ENCODE measurements at places on chromosomes 4 and X.

GRCh38 chr4:622071-622995 is 3.0 kb upstream of the PDE6B start:
- no peak for DNase-seq

DNA sequence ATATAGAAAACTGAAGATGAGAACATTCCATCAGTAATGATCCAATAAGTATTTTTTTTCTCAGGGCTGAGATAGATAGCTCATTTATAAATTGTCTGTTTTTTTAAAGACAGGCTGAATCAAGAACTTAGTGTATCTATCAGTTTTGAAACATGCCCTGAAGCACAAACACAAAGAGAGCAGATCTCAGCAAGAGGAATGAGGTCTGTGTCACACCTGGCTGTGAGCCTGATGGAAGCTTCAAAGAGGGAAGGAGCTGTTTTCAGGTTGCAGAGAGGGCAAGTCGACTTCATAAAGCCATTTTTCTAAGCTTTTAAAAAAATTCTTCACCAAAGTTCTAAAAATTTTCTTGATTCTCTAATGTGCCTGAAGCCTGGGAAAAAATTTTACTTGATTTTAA is 434.9 kb downstream of the PDGFC start:
- no peak for DNase-seq

GRCh38 chrX:56726605-56727004 is 2.4 kb upstream of the NBDY start:
- no peak for DNase-seq

GRCh38 chr4:186104890-186105646 is 564 bp downstream of the FAM149A start:
- DNase-seq = no peak

DNA sequence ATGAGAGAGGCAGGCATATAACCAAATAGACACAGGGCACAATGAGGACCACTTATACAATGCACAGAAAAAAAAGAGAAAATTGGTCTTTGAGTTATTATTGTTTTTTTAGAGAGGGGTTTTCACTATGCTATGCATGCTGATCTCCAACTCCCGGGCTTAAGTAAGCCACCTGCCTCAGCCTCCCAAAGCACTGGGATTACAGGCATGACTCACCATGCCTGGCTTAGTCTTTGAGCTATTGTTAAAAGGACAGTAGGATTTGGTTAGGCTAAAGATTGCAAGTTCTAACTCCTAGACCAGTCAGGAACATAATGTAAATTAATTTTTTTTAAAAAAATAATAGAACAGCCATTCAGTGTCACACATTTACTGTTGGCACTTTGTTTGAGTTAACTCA is 340.1 kb downstream of the GPAT3 start:
- DNase-seq = no peak

GRCh38 chr4:139282065-139282720 is 2.2 kb upstream of the MGARP start:
- no peak for DNase-seq

GRCh38 chrX:151183912-151184565 is 7.7 kb downstream of the GPR50 start:
- no peak for DNase-seq

DNA sequence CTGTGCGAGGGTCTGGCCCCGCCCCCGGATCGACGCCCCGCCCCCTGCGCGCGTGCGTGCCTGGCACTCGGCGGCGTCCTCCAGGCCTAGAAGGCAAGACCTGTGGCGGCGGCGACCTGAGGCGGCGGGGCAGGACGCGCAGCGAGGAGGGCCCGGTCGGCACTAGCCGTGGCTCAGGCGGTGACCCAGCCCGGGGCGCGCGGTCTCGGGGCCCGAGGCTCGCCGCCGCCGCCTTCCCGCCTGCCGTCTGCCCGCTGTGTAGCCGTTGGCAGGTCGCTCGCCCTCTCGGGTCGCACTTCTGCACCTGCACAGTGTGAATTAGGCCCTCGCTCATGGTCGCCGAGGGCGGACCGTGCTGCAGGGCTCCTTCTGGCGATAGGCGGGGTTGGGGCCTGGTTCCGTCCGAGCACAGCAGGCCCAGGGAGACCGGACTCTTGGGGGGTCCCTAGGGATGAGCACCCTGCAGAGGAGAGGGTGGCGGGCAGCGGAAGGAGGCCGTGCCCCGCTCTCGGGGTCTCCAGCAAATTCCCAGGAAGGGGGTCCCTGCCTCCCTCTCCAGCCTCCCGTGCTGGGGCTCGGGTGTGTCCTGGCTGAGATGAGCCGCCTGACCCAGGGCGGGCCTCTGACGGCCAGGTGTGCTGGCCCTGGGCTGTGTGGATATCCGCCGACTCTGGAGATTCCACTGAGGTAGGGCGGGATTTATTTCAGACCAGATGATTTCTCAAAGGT is 557 bp upstream of the FAM53A start:
- DNase-seq = peak; percentile 98

GRCh38 chr4:70601422-70602039 is 9.5 kb downstream of the AMBN start:
- DNase-seq = no peak

DNA sequence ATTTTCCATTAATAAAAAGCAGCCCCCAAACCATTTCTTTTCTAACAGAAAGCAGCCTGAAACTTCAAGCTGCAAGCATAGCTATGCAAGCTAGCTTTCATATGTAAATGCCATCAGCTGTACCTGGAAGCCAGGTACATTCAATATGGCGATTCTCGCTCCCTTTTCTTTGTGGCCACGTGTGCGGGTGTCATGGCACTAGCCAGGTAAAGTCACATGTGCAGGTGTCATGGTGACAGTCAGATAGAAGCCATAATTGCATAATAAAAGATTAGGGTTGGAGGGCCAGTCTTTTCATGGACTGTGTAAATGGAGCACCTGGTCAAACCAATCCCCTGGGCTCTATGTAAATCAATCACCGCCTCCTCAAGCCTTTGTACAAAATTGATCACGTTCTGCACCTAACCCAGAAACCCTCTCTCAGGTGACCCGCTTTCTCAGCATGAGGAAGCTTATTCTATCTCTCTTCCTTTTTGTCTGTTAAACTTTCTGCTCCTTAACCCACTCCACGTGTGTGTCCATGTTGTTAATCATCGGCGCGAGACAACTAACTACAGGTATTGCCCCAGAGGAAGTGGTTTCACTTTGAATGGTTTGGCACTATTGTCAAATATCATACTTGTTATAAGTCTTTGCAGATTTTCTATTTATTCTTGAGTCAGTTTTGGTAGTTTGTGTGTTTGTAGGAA is 18.0 kb upstream of the RHOXF2 start:
- DNase-seq = no peak

DNA sequence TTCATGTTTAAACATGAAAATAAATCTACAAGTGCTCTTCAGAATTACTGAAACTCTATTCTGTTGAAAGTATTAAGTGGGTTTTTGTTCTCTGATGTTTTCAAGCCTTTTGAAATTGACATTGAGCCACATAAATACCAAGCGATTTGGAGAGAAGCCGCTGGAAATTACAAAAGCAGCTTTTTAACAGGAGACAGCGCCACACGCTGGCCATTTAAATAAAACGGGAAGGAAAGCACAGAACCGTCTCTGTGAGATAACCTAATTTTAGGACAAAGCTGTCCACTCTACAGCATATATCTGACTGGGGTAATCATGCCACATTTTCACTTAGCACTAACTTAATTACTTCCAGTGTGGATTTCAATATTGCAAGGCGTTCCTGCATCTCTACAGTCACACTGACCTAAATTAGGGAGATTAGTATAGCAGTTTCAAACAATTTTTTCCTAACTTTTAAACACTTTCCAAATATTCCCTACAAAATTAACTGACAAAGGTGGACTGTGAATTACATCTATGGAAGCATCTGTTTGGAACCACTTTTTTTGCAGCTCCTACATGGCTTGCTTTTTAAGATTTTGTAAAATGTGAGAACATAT is 6.8 kb upstream of the ANOS1 start:
- no peak for DNase-seq

DNA sequence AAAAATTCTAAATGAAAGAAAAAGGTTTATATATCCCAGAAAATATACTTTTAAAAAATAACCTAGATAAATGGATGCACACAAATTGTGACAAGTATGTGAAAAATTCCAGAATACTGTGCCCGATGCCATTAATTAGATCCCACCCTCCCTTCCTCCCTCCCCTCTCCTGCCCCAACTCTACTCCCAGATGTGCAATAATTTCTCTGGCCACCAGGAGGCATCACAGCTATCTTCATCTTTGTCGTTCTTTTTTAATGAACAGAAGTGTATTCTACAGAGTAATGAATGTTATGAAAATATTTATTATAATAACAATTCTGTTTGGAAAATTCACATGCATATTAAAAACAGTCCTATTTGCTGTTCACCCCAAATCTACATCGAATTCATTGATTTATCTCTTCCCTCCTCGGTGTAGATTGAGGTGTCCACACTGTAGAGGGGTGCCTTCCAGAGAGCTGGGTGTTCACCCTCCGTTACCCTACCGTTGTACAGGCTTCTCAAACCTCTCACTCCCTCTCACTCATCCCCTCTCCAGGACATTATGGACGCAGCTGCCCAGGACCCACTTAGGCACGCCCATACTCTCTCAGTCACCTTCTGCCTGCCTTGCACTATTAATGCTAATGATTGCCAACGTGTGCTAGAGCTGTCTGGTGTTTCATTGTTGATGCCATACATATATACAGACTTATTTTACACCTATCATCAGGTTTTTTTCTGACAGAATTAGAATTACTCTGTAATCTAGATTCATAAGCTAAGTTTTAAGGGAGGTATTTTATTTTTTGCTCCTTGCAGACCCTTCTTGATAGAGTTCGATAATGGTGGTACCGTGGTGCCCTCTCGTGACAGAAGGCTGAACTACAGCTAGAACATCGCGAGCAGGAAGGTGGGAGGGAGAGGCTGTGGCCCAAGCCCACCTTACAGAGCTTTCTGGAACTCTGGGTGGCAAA is 14.1 kb downstream of the RAB40AL start:
- DNase-seq = peak; percentile 10

DNA sequence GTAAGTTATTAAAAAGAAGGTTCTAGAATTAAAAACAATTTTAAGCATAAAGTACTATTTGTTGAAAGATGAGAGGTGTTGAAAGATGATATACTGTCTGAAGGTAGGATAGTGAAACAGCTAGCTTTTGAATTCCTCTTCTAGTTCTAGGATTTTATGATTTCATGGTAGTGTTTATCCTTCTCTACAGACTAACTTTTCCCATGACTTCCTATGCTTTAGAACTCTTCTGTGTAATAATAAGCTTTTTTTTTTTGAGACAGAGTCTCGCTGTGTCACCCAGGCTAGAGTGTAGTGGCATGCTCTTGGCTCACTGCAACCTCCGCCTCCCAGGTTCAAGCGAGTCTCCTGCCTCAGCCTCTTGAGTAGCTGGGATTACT is 96.0 kb upstream of the NUDT6 start:
- no peak for DNase-seq

GRCh38 chrX:73337366-73337765 is 109.5 kb upstream of the CDX4 start:
- DNase-seq = no peak

GRCh38 chr4:48985976-48986653 is at the start of gene CWH43:
TSS of gene CWH43 (plus strand) at chr4:48986275. CDS start at chr4:48986430, 155 bp downstream.
- DNase-seq = no peak

DNA sequence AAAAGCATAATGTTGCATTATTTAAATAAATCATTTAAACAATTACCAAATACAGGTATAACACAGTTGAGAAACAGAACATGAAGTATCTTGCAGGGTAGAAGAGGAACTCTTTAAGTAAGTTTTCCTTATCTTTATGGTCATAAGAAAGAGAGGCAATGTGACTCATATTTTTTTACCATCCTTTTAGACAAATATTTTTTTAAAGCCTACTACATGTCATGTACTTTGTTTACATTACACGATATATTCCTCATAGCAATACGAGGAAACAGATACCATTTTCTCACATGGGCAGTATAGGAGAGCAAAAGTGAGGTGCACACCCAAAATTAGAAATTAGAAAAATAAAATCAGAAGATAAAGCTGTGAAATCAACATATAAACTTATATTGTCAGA is 49.3 kb upstream of the EPHA5 start:
- DNase-seq = no peak

DNA sequence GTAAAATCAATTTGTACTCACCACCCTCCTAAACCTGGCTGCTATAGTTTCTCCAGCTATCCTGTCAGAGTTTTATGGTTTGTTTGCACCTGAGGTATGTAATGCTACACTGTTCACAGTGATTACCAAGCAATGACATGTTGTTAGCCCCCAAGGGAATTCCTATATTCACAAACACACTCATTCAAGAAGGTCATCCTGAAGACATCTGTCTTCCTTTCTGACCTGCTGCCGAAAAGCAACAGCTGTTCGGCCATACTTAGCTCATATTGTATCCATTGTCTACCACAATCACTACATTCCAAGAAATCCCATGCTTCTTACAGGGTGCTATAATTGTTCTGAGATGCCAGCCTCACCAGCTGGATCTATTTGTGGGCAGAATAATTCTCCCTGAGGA is 160.1 kb upstream of the GYPA start:
- DNase-seq = no peak

DNA sequence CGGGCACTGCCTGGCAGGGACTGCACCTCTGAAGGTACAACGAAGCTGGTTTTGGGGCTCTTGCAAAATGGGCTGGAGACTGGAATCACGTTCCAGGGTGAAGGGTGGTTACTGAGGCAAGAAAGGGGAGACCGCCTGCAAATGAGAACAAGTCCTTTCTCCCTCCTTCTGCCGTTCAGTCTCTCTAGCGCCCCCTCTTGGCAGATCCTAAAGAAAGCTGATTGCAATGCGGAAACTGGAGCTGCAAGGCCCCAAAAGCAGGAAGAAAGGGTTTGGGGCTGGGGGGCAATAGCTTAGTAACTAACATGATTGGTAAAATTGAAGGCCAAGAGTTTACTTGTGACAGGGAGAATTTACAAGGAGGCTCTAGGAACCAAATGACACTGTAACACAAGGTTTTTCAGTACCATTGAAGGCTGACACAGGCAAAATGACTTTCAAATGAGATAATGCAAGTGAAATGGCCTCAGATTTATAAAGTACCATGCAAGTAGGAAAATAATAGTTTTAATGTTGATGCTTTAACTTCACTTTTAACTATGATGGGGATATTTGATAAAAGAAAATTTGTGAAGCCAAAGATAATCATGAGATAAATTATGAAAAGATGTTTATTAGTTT is 222.7 kb upstream of the HAND2 start:
- DNase-seq = no peak

GRCh38 chr4:11397819-11398610 is 30.7 kb downstream of the HS3ST1 start:
- no peak for DNase-seq

- no peak for DNase-seq
Measured at GRCh38 chrX:46279925-46280313, 265.3 kb downstream of the ZNF674 start.

DNA sequence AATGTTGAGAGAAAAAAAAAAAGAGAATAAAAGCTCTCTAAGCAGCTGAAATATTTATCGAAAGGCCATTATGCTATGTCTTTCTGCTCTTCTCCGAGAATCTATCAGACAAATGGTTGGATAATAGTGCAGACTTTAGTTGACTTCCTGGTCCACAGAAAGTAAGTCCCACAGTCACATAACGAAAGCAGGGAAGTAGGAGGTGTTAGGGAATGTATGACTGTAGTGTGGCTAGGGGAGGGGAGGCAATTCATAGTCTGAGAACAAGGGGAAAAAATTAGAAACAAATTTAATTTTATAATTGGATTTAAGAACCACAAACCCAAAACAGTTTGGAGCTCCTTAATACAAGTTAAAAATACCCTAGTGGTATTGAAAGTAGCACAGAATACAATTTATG is 79.7 kb upstream of the VEGFC start:
- no peak for DNase-seq

Data from stimulated activated CD4-positive, alpha-beta T cell treated with anti-CD3 and anti-CD28 coated beads, TNF-alpha, amount 100 ng/mL, for 4 hours (primary cell).